ENCODE measurements at places on chromosomes 3 and 15. TPM values are rescaled to one million over a fixed set of nuclear protein-coding genes. Genes with fewer than 3 reads are reported as not detected.

GRCh38 chr3:33496449-33496848 is 56.2 kb upstream of the UBP1 start:
- H3K27ac ChIP-seq = no peak overlapping the region
- no peak overlapping the region for H3K4me3 ChIP-seq
- DNase-seq = no peak
- no peaks in the 10 kb centered on the region for H3K27me3 ChIP-seq
- no peaks in the 10 kb centered on the region for H3K4me1 ChIP-seq

The TNFAIP8L3 gene
- 8.6 TPM for total RNA-seq

DNA sequence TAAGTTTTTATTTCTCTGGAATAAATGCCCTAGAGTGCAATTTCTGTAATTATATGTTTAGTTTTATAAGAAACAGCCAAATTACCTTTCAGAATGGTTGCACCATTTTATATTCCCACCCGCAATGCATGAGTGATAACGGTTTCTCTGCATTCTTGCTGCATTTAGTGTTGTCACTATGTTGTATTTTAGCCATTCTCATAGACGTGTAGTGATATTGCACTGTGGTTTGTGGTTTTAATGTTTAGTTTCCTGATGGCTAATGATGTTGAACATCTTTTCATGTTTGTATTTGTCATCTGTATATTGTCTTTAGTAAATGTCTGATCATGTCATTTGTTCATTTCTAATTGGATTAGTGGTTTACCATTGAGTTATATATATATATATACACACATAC is 73.0 kb upstream of the GOLIM4 start:
- no peak overlapping the region for H3K27ac ChIP-seq
- no peaks in the 10 kb centered on the region for H3K27me3 ChIP-seq
- no peak overlapping the region for H3K4me3 ChIP-seq
- H3K4me1 ChIP-seq = peaks cover 4% of the 10 kb centered on the region

DNA sequence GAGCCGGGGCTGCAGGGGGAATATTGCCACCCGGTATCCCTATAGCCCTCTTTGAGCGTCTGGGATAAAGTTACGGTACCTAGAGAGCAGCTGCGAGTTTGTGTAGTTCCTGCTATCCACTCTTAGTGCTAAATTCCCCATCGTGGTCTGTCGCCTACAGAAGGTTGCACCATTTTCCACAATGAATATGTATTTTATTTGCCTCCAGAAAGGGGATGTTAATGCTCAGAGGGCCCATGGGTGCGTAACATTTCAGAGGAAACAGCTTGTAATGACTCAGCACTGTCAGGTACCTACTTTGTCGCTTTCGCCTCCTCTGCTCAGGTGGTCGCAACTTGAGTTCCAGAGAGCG is 1.1 kb downstream of the SLCO3A1 start:
- H3K27ac ChIP-seq = peak overlapping the region; percentile 92
- H3K36me3 ChIP-seq = no peaks in the 10 kb centered on the region
- no peaks in the 10 kb centered on the region for H3K27me3 ChIP-seq
- no peak for DNase-seq

DNA sequence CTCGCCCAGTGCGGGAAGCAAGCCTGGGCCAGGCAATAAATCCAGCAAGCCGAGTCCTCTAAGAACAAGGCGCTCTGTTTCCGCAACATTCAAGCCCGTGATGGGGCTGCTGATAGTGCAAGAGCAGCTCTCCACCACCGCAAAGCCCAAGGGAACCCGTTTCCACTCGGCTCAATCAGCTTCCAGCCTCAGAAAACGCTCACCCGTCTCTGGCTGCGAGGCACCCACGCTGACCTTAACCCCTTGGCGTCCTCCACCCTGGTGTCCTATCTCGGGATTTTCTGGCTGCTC is 17.8 kb downstream of the SPATA12 start:
- H3K4me3 ChIP-seq = peak overlapping the region; percentile 78
- H3K4me1 ChIP-seq = peaks cover 7% of the 10 kb centered on the region
- DNase-seq = peak; percentile 66
- H3K36me3 ChIP-seq = no peaks in the 10 kb centered on the region
- H3K27me3 ChIP-seq = no peaks in the 10 kb centered on the region

DNA sequence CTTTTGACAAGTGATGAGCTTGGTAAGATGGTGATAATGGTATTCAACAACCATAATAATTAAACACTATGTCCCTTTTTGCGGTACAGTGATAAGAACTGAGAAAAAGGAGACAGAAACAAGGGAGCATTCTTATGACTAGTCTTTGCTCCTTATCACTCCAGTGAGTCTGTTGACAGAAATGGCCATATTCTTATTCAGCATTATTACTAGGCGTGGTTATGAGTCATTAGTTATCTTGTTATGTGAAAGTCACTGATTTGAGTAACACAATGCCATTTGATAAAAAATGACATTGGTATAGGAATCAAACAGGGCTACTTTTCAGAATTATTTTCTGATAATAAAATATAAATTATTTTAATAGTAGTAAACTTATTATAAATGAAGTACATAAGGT is 193.5 kb downstream of the C3orf38 start:
- DNase-seq = no peak
- no peak overlapping the region for H3K27ac ChIP-seq
- no peak overlapping the region for H3K4me3 ChIP-seq
- no peaks in the 10 kb centered on the region for H3K27me3 ChIP-seq
- no peaks in the 10 kb centered on the region for H3K4me1 ChIP-seq

GRCh38 chr3:59540241-59540640 is 490.4 kb upstream of the CFAP20DC start:
- no peak for DNase-seq
- H3K4me1 ChIP-seq = no peaks in the 10 kb centered on the region
- H3K36me3 ChIP-seq = no peaks in the 10 kb centered on the region
- H3K27ac ChIP-seq = no peak overlapping the region

DNA sequence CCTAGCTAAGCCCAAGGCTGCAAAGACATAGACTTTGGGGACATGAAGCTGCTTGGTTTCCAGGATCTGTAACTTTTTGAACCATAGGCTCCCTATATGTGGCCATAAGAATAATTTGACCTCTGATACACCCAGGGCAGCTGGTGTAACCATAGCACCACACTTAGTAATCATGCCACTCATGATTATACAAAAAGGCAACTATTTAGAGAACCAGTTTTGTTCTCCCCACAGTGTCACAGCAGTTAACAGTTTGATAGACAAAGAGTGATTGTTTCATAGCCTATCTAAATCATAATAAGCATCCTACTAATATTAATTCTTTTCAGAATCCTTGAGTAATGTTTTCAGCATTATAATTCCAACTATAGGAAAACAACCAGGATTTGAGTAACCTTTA is 334.9 kb downstream of the NEK10 start:
- no peaks in the 10 kb centered on the region for H3K27me3 ChIP-seq
- no peaks in the 10 kb centered on the region for H3K4me1 ChIP-seq
- no peak for DNase-seq
- H3K36me3 ChIP-seq = no peaks in the 10 kb centered on the region
- H3K27ac ChIP-seq = no peak overlapping the region

DNA sequence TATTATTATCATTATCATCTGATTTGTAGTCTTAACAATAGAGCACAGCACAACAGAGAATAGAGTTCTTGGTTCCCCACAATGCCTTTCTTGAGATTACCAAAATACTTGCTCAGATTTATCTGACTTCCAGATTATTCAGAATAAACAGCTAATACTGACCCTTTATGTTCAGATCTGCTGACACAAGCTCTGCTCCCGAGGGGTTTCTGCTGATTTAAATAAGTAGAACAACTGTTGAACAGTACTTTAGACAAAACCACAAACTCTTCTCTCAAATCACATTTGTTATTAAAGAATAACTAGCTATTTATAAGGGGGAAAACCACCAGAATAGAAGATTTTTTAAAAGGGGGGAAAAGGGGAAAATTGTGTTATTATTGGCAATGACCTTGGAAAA is 380.2 kb upstream of the ATP11B start:
- no peak overlapping the region for H3K4me3 ChIP-seq
- H3K27me3 ChIP-seq = no peaks in the 10 kb centered on the region
- no peak overlapping the region for H3K27ac ChIP-seq
- H3K36me3 ChIP-seq = no peaks in the 10 kb centered on the region
- DNase-seq = no peak
- no peaks in the 10 kb centered on the region for H3K4me1 ChIP-seq

DNA sequence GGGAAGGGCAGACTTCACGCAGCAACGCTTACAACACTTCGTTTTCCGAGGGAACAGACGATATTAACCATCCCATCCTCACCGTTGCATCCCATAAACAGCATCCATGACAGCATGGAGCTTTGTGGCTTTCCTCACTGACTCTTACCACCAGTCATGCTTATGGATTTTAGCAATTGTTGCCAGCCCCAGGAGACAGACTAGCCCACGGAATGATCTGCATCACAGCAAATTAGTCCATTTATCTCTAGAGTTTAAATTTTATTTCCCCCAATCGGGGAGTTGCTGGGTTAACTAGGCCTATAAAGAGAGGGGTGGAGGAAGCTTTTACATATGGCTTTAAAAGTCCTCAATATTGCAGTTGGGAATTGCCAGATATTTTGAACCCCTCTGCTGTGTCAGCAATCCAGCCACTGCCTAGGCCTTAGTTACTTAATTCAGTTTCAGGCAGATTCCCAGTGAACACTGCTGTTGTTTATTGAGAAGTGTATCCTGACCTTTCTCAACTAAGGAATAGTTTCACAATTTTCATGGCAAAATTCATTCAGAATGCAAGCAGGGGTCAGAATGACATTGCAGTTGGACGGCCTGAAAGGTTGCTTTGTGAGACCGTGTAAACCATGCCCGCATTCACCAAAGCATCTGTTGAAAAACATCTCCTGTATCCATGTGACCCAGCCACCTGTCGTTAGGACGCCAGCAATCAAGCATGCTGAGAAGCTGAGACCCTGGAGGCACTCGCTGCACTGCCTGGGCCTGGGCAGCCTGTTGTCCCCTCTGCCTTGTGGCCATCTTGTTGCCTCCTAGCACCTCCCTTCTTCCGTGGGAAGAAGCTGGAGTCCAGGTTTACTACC is 397.4 kb upstream of the TPM1 start:
- H3K36me3 ChIP-seq = no peaks in the 10 kb centered on the region
- H3K27me3 ChIP-seq = no peaks in the 10 kb centered on the region
- no peak overlapping the region for H3K4me3 ChIP-seq

- no peak for DNase-seq
- no peak overlapping the region for H3K27ac ChIP-seq
- no peaks in the 10 kb centered on the region for H3K27me3 ChIP-seq
- H3K4me1 ChIP-seq = no peaks in the 10 kb centered on the region
- H3K4me3 ChIP-seq = no peak overlapping the region
These were observed 41.4 kb upstream of the SPATA12 start for GRCh38 chr3:57019057-57019456.

GRCh38 chr3:13581485-13582365 is 32.8 kb downstream of the FBLN2 start:
- DNase-seq = no peak
- no peak overlapping the region for H3K4me3 ChIP-seq
- no peaks in the 10 kb centered on the region for H3K36me3 ChIP-seq
- H3K4me1 ChIP-seq = no peaks in the 10 kb centered on the region
- no peaks in the 10 kb centered on the region for H3K27me3 ChIP-seq

DNA sequence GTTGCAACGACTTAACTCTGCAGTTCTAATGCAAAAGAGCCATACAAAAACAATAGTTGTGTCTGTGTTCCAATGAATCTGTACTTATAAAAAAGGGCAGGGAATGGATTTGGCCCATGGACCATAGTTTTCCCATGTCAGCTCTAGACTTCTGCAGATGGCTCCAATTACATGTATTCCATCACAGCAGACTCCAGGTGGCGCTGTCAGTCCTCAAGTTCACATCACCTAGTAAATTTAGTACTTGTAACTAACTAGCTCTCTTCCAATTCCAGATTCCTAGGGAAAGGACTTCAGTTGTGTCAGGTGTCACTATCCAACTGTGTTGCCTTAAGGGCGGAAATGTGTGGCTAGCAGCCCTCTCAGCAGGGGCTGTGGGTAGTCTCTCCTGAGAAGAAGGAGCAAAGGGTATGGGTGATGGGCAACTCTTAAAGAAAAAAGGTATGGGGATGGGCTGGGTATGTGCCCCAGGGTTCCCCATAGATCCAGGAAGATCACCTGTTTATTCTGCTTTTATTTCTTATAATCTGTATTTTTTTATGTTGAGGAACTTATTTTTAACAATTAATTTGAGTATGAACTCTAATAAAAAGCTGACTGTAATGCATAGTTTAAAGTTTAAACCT is 36.2 kb downstream of the BBS4 start:
- H3K27me3 ChIP-seq = no peaks in the 10 kb centered on the region
- H3K27ac ChIP-seq = no peak overlapping the region

DNA sequence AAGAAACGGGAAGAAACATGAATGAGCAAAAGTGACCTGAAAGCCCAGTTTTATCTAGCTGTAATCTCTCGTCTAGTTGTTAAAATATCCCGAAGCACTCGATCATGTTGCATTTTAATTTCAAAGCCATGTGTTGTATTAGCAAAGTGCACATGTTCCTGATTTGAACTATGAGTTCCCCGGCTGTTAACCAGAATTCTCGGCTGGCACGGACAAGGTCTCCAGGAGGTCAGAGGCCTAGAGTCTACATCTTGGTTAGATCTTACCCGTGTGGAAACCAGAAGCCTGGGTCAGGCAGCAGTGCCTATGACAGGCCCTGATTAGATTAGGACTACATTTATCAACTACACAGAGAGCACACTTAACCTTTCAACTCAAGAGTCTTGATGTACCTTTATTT is 195.8 kb downstream of the CDIN1 start:
- H3K4me3 ChIP-seq = no peak overlapping the region
- no peaks in the 10 kb centered on the region for H3K36me3 ChIP-seq
- no peak for DNase-seq
- H3K4me1 ChIP-seq = peaks cover 10% of the 10 kb centered on the region

The MCF2L2 gene
- 3.7 TPM for total RNA-seq

DNA sequence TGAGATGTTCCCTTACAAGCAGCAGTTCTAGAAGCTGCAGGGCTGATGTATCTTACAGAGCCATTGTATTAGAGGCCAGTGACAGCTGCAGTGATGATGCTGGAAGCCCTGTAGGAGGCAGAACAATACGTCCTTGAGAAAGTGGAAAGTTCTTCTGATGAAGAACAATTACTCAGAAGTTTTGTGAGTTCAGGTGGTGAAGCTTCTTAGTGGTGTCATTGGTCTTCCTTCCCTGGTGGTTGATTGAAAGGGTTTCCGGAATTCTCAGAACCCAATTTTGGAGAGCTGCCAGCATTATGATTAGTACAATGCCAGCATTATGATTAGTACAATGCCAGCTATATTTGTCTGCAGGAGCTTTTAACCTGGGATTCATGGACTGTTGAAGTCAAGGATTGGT is 356.4 kb downstream of the MFSD1 start:
- H3K27ac ChIP-seq = no peak overlapping the region
- no peak overlapping the region for H3K4me3 ChIP-seq
- no peak for DNase-seq
- no peaks in the 10 kb centered on the region for H3K27me3 ChIP-seq
- H3K4me1 ChIP-seq = no peaks in the 10 kb centered on the region
- no peaks in the 10 kb centered on the region for H3K36me3 ChIP-seq
